NCI-H446 (cell line): ENCODE measurements at places on chromosomes 7 and 10.

DNA sequence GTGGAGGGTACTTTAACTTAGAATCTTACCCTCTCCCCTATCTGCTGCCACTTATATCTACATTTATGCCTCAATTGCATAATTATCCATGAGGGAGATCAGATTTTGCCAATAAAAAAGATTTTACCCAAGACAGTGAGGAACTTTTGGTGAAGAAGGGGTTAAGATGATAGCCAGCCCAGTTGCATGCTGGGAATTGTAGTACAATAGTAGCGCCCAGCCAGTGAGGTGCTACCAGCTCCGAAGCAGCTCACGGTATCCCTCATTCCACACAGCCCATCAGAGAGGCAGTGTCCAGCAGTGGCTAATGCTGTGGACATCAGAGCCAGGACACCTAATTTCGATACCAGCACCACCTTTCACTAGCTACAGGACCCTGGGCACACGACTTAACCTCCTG is 5.9 kb upstream of the LGI1 start:
- DNase-seq: peak; percentile 11

- no peak for DNase-seq
Measured at GRCh38 chr10:124825702-124826101, 24.1 kb downstream of the ABRAXAS2 start.

- DNase-seq: peak; percentile 5
Measured at GRCh38 chr7:35430547-35431153, 176.8 kb upstream of the TBX20 start.

DNA sequence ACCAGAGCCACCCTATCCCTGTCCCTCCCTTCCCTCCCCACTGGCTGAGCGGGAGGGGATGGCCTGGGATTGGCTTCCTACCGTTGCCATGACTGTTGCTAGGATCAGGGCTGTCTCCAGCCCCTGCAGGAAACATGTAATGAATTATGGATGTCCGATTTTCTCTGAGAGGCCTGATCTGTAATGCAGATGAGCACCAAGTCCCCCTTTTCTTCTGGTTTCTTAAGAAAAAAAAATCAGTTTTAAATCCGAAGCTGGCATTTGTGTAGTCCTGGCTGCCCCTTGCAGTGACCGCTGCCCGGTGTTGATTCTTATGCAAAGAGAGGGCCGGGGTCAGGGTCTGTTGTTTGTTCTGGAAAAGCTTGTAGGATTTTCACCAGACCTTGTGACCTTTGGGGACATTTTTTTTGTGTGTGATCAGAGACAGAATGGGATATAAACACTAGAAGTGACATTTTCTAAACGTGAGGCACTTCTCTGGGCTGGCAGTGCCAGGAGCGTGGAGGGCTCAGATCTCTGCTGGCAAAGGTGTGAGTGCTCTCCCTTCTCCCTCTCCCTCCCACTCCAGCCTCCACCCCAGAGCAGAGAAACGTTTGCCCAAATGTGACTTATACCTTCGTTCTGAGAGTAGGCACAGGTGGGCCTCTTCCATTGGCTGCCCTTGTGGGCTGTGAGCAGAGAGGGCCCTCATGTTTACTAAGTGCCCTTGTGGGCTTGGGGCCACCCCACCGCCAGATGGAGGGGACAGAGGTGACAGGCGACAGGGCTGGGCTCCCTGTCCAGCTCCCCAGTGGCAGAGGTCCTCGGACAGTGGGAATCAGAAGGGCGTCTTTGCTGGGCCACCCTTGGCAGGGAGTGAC is 127.5 kb downstream of the DNAJB6 start:
- DNase-seq: no peak

DNA sequence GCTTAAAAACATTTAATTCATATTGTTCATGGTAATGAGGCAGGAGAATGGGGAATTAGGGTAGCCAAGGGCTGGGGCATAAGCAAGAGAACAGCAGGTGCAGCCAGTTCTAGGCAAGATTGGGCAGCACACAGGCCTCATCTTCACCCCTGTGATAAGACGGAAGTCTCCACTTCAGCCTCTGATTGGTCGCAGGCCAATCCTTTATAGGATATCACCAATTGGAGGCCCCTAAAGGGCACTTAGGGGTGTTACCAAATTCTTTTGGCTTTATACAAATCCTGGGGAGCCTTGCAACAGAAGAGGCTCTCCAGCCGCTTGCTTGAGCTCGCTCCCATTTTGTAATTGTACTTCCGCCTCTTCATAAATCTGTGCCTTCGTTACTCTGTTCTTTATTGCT is 231.1 kb downstream of the REEP3 start:
- DNase-seq: peak; percentile 26

DNA sequence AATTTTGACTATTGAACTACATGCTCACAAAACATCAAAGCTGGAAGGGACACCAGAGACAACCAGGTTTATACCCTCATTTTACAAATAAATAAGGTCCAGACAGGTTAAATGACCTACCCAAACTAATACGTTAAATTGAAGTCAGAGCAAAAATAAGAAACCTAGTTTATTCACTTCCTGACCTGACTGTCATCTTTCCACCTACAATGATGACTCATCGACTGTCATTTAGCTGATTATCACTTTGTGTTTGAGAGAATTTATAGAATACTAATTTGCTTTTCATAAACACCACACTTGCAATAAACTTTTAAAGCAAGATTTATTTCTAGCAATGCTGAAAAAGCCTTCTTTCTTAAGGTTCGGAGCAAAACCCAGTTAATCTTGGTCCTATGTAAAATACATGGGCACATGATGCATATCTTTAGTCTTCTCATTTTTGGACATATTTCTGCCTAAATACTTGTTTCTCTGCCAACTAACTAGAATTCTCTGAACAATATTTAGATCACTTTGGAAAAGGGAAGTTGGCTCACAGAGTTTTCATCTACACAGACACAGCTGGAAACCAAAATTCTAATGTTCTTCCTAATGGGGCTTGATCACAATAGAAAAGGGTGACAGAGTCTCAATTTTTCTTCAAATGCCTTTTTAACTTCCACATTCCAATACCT is 16.7 kb upstream of the LRRN3 start:
- no peak for DNase-seq

DNA sequence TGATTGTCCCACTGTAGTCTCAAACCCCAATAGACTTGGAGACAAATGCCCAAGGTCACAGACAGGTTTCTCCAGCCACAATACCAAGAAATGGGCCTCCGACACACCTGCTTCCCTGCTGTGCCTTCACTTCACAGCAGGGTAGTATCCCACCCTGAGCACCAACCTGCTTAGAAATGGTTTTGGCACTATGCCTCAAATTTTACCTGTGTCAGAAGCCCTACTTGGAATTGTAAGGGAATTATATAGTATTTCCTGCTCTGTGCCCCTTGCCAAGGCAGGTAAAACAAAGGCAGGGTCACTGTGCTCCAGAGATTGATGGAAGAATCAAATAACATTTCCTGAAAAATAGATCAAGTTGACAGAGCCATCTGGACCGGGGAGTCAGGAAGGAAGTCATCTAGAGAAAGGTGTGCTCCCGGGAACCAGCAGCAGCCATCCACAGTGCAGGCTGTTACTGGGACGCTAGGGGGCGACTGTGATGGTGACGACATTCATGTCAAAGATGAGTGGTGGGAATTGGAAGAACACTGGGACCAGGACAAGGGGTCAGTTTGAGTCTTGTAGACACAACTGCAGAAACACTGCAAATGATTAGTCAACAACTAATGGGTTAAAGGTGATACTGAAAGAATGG is 117.8 kb upstream of the AKR1E2 start:
- DNase-seq: no peak

- no peak for DNase-seq
Measured at GRCh38 chr10:49498425-49498824, 40.5 kb downstream of the ERCC6 start.

- no peak for DNase-seq
Measured at GRCh38 chr7:128915841-128916642, 5.5 kb upstream of the KCP start.

- DNase-seq: no peak
Measured at GRCh38 chr7:21422751-21423150, 5.1 kb upstream of the SP4 start.

DNA sequence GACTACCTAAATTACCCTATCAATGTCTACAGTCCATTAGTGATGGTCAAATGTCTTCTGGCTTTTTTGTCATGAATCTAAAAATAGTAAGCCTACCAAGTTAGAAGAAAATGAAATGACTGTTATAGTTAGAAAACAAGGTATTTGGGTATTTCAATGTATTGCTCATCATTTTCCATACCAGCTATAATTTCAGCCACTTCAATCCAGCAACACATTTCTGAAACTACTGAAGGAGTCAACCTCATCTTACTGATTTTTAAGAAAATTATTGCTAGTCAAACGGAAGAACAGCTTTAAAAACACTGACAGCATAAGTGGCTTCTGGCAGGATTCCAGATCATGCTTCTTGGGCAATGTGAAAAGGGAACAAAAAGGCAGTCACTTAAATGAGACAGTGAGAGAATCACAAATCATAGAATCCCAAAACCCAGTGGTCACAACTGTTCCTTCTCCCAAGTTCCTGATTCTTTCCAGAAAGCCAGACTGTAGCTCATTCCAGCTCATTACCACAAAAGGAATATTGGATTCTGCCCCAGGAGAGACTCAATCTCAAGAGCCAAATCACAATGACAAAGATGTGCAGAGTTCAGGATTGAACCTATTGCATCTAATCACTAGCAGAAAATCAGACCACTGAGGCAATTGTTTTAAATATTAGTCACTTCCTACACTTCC is 61.2 kb upstream of the LRRN3 start:
- no peak for DNase-seq

DNA sequence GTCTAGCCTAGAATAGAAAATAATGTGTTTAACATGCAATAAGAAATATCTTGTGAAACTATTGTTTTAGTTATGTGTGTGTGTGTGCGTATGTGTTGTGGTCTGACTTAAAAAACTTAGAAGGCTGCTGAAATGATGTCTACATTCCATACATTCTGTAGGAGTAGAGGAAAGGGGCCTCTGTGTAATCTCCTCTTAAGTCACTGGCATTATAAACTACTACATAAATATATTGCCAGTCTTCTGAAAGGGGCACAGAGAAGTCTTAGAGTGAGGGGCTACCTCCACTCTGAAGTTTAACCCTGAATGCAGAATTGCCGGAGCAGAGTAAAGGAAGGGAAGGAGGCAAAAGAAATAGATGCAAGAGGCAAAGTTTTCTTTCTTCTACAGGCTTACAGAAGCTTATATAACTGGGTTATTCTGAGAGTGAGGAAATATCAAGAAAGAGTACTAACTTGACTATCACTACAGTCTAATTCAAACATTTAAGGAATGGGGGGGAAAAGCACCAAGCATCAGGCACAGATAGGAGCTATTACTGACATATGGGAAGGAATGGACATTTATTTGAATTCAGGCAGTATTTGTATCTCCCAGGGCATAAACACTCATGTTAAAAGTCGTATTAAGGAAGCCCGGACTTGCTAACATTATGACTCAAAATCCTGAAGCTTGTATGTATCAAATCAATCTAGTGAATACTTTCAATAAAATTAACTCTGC is 75.7 kb downstream of the DNAJC1 start:
- DNase-seq: no peak

DNA sequence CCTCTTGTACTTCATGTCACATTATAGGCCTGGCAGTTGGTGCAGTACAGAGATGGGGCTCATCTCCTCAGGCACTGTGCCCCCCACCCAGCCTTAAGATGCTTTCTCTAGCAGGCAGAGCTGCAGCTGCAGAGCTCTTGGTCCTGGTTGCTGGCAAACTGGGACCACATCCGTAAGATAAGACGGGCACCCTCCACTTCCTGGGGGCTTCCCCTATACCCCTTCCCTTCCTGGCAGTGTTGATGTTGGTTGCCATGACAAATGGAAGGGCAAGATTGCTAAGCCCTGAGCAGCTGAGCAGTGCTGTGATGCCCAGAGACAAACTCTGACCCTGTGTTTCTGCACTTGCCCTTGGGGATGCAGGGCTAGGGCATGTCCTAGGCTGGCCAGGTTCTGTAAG is 103.4 kb upstream of the ANLN start:
- no peak for DNase-seq

GRCh38 chr7:98250789-98251188 is 1.2 kb downstream of the TECPR1 start:
- DNase-seq: no peak

DNA sequence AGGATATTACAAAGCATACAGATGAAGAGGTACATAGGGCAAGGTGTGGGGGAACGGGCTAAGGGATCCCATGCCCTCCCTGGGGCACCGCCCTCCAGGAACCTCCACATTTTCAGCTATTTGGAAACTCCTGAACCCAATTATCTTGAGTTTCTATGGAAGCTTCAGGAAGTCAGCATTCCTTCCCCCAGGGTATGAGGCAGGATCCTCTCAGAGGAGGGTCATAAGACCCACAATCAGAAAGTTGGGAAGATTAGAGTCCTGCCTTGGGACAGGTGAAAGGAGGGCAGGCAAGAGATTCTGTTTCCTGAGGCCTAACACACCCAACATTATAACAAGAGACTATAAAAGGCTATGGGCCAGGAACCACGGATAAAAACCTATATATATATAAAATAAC is 98.0 kb downstream of the RALA start:
- DNase-seq: no peak

GRCh38 chr10:78471326-78471722 is 437.7 kb downstream of the RPS24 start:
- DNase-seq: no peak

- no peak for DNase-seq
Measured at GRCh38 chr7:158239290-158239981, 348.2 kb downstream of the PTPRN2 start.

DNA sequence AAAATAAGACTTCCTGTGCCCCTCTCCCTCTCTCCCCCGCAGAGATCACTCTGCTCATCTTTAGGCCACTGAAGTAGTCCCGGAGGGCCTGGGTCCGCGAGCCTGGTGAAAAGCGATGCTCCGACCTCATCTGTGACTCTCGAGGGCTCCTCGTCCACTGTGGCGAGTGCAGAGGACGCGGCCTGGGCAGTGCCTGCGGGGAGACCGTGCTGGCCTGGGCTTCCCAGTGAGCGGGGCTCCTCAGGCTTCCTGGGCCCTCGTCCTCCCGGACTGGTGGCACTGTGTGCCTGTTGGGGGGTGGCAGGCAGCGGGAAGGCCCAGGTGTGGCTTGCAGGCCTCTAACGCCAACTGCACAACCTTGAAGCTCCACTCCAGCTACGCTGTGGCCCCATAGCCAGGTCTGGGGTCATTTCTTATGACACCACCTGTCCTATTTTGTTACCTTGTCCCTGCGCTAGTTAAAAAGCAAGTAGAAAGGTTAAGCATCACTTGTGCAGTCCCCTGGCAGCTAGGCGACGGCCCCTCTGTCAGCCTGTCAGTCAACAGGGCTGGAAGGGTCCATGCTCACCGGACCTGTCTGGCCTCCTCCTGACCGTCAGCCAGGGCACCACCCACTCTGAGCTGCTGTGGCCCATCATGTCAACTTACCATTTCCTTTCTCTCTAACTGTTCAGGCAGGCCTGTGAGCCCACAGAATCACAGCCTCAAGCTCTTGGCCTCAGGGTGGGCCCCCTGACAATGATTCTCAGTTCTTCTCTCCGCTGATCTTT is 20.5 kb downstream of the MNX1 start:
- DNase-seq: no peak
